ENCODE measurements at places on chromosomes 5 and 9. TPM values are rescaled to one million over a fixed set of nuclear protein-coding genes. Genes with fewer than 3 reads are reported as not detected.

DNA sequence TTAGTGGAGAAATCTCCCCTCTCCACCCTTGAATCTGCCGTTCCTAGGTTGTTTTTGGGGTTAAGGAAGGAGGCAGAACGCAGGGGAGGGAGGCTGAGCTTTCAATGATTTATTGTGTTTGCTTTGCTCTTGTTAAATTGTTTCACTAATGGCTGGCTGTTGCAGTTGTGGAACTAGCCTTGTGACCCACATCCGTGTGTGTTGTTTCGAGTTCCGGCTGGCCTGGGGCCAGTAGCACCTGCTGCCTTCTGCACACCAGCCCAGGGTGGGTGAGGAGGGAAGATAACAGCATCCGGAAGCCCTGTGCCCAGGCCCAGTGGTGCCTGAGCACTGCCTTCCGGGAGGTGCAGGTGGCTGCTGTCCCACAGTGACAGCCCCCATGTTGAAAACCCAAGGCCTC, 3.6 kb downstream of the ERGIC1 start:
- no peak for DNase-seq

DNA sequence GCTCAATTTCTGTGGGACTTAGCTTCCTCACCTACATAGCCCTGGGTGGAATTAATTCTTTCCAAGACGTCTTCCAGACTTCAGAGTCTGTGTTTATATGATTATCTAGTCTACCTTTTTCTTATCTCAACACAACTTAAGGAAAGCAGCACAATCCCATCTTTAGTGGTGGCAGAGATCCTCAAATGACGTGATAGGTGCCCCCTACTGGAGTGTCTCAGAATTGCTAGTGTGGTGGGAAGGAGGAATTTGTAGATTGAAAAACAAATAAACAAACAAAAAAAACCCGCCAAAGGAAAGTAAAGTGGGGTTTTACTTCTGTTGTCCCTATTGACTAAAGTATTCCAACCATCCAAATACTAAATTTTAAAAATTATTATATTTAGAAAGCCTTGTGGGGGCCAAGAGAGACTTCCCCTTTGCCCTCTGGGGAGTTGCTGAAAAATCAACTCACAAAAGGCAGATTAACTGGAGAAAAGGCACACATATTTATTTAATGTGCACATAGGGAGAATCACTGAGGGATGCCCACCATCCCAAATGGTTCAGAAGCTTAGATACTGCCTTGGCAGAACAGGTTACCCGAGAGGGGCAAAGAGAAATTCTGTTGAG, 283.3 kb downstream of the TMEM167A start:
- DNase-seq = peak; percentile 26

DNA sequence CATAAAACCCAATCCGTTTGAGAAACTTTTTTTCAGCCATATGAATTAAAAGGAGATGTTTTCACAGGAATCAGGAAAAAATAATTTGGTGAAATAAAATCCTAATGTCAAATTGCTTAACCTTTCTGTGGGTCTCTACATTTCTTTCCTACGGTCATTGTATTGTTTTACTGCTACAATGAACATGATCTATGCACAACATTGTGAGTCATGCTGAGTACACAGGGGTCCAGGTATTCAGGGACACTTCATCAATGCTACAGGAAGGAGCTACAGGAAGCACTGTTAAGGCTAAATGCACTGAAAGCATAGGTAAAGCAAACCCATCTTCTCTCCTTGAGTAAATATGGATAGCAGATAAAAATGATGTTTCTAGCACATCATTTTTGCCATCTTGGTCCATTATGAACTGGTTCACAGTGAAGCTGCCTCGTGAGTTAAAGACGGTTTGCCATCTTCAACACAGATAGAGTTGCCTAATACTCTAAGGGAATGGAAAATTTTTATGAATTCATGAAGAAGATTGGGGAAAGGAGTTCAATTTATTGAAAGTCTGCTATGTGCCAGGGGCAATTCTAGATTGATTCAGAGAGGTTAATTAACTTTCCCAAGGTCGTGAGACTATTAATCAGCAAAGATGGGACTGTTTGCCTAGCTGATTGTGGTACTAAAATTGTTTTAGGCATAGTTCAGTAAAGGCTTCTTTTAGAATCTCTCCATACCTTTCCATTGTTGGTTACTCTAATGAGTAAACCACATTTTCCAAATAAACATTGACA, 85.5 kb downstream of the DIRAS2 start:
- DNase-seq = no peak

DNA sequence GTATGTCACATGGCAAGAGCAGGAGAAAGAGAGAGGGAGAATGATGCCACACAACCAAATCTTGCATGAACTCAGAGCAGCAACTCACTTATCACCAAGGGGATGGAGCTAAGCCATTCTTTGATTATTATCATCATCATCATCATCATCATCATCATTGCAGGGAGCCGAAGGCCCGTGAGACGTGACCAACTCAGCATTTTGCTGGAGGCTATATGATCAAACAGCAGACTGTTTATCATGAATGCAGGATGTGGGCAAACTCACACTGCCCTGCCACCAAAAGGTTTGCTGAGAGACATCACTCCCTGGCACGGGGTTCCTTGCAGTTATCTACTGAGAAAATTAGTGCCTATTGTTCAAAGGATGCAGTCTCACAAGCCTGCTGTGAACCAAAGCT, 8.6 kb upstream of the ZNF169 start:
- peak; percentile 32 for DNase-seq

ELOVL7 gene
- 5.5 TPM for total RNA-seq
